ENCODE measurements at places on chromosomes 3 and 15.

- no peak for DNase-seq
Measured at GRCh38 chr15:90212221-90213098, 11.3 kb downstream of the SEMA4B start.

DNA sequence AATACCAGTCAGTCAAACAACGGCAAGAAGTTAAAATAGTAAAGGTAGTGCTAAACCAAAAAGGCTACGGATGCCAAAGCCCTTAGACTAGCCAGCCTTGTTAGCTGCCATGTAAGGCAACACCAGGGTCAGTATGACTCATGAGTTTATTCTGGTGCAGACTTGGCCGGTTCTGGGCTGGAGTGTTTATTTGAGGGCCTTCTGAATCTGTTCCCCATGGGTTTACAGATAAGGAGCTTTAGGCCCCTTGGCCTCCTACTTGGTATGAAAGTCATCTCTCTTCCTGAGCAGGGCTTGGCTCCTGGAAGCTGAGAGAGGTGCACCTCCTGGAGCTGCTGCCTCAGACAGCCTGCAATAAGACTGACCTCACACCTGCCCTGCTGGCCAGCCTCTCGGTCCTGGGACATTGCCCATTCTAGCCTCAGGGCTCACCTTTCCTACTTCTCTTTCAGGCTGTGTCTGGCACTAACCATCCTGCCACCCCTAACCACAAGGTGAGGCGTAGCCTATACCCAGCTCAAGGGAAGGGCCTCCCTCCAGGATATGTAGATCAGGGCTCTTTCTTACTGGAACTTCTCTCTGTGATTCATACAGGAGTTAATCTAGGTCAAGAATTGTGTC, 10.4 kb upstream of the RTP1 start:
- DNase-seq, result no peak

DNA sequence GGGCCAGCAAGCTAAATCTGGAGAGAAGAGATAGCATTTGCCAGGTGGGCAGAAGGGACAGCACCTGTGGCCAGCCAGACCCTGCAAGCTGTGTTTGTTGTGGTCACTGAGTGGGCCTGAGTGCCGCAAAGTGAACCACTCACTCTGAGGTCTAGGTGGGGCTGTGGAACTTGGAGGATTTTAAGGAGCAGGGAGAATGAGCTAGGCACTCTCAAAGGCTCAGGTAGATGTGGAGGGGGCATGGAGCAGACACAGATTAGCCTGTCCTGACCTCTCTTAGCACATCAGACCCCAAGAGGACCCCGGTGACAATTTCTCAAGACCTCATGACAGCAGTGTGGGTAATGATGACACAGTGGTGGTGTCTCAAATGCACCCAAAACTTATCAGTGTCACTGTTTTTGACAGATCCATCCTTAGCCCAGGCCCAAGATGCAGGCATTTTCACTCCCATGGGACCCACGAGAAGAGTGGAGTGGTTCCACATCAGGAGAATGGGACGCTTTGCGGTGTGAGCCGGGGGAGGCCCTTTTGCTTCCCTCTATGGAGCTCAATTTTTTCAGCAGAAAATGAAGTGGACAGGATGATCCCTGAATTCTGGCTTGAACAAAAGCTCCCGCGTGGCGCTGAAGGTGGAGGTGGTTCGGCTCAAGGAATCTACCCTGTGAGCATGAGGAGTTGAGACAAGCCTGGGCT, 43.8 kb upstream of the TLE3 start:
- DNase-seq, result no peak

- DNase-seq, result no peak
Measured at GRCh38 chr3:126918355-126918821, 64.5 kb upstream of the PLXNA1 start.
